ENCODE measurements at places on chromosomes 6 and 20.

- no peak for DNase-seq
Measured at GRCh38 chr6:96545882-96546281, 17.0 kb upstream of the FHL5 start.

DNA sequence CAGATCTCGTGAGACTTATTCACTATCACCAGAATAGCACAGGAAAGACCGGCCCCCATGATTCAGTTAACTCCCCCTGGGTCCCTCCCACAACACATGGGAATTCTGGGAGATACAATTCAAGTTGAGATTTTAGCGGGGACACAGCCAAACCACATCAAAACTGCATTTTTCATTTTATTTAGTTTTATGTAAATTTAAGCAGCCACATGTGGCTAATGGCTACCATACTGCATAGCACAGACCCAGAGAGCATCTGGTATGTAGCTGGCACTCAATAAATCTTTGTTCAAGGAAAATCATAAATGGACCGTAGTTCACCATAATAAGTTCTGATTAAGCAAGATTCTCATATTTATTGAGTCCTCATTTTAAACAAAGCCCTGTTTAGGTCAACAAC is 15.3 kb downstream of the GFOD1 start:
- DNase-seq = no peak

- no peak for DNase-seq
Measured at GRCh38 chr6:4953440-4953839, 50.4 kb downstream of the RPP40 start.

DNA sequence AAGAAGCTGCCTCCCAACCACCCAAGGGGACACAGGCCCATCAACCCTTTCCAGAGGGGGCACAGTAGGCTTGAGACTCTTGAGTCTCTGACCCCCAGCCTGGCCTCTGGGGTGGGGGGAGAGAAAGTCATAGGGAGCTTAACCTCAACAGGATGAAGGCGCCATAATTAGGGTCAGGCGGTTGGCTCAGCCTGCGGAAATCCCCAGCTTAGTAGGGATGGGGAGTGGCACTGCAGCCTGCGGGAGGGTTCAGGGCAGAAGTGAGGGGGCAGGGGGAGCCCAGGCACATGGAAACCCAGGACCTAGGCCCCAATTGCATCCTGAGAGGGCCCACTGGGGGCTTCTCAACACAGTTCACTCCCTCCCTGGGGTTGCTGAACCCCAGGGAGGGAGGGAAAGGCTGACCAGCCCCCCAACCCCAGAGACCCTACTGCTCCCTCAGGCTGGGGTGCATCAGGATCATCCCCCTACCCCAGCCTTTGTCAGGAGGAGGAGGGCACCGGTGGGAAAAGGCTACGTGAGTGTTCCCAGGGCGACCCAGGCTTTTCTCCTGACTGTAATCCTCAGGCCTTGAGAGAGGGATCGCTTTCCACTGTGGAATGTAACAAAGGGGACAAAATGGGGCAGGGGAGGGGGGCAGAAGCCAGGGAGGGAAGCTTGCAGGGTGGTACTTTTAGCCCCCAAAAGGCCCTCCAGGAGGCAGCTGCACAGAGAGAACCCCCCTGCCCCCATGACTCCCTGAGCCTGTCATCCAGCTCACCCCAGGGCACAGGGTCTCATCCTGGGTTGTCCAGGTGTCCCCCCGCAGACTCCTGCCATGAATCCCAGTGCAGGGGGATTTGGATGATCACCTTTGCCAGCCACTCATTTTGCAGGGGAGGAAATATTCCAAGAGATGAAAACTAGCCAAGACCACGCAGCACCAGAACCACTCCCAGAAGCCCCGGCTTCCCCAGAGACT is 46.4 kb downstream of the MRPL14 start:
- DNase-seq = no peak

DNA sequence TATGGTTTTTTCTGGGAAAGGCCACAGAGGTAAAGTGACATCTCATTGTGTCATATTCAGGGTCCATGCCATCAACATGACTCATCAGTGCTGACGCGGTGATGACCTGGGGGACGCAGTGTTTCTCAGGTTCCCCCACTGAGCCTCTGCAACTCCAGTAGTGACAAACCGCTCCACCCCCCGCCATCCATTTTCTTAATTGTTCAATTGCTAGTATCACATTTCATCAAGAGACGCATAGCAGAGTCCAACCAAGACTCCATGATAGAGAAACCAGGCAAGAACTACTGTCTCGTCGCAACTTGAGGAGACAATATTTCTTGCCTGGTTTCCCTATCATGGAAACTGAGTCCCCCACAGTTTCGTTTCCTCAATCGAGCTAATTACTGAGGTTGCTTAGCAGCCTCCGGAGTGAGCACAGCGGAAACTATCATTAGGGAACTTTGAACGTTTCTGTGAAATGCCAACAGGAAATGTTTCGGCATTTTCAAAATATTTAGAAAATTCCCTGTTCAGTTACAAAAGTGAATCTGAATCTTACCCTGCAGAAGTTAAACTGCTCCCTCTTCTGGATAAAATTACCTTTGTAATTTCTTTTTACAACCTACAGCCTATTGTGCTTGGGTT is 12.2 kb upstream of the SERPINB1 start:
- no peak for DNase-seq

- DNase-seq = no peak
Measured at GRCh38 chr20:57579898-57580447, 19.1 kb downstream of the PCK1 start.

DNA sequence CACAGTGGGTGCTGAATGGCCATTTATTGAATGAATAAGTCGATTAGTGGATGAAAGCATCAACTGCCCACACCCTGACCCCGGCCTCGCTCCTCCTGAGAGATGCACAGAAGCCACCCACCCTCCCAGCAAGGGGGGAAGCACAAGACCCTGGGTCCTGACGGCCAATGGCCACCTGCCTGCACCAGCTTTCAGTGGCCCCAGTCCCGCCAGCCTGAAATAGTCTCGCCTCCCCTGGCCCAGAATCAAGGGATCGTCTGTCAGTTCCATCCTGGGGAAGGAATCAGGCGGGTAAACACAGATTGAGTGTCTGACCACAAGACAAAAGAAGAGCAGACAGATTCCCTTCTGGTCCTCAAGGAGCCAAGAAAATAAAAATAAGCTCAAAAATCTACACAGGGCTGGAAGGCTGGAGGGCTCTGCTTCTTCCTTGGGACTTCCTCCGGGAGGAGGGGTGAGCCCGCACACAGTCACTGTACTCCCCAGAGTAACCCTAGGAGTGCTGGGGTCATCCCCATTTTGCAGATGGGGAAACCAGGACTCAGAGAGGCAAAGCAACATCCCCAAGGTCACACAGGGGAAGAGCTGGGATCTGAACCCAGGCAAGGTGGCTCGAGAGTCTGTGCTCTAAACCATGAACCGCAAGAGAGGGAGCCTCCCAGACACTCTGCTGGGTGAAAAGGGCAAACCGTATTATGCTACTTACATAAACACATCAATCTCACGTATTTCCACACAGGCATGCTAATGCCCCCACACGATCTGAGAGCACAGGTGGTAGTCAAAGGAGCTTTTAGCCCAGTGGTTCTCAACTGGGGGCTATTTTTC is 7.8 kb downstream of the PREX1 start:
- no peak for DNase-seq

DNA sequence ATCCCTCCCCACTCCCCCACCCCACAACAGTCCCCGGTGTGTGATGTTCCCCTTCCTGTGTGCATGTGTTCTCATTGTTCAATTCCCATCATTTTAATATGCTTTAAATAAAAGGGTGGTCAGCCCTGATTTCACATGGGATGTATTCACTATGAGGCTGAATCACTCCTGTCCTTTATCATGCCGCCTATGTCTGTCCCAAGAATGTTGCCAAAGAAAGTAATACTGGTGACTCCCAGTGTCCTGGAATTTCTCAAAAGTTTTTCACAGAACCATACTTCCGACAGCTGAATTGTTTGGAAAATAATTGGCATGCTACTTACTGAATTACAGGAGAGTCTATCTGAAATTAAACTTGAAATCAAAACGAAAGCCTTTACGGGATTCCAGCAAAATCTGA is 217.7 kb downstream of the HAO1 start:
- no peak for DNase-seq

- DNase-seq = no peak
Measured at GRCh38 chr20:52812231-52812847, 159.8 kb upstream of the TSHZ2 start.

DNA sequence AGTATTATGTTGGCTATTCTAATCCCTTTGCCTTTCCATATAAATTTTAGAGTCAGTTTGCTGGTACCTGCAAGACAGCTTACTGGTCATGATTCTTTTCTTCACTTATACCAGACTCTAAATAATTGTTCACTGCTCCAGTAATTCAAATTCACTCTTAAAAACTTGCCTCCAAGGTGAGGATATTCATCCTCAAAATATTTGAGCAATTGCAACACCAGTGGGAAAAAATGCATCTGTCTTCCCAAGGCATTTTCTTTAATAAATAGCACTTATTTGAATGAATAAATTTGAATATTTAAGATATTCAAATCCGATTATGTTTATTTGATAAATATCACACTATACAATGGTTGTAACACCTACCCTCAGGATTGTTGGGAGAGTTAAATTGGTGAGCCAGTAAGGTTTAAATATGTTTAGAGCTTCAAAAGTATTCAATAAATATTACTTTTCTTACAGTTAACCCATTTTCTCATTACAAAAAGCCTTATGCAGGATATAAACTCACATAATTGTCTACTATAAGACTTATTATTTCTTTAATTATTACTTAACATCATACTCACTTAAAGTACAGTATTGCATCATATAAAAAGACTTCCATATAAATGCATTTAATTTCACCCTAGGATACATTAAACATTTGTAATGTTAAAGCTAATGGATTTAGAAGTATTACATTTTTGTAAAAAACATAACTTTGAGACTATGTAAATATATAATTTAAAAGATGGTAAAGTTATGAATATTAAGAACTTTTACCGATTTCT is 285.6 kb downstream of the SAMD5 start:
- no peak for DNase-seq

DNA sequence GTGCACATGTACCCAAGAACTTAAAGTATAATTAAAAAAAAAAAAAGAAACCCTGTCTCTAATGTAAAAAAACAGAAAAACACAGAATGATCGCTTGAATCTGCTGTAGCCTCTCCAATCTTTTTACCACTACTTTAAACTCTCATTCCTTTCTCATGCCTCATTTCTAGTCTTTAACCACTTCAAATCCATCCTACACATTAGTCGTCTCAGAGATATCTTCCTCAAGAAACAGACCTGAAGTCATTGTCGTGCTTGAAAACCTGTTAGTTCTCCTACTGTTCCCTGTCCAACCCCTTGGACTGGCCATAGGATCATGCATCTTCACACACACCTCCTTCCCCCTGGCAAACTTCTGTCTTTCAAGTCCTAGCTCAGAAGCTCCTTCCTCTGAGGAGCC is 112.1 kb upstream of the BCLAF1 start:
- no peak for DNase-seq

- no peak for DNase-seq
Measured at GRCh38 chr6:127058936-127059335, 59.5 kb upstream of the RSPO3 start.

Measured in stimulated activated CD8-positive, alpha-beta memory T cell treated with anti-CD3 and anti-CD28 coated beads, Interleukin-12 subunit alpha, Interleukin-12 subunit beta, amount 100 ng/mL, for 1 hour (primary cell).